ENCODE measurements at places on chromosomes 11 and 22.
A peak's percentile ranks its signal among the peaks of the same experiment; 100 is the strongest.

GRCh38 chr11:32039149-32039548 lies 51.7 kb upstream of the RCN1 start:
- DNase-seq, result no peak

- peak; percentile 75 for DNase-seq
Observed at GRCh38 chr11:66429983-66430602, 8.6 kb downstream of the MRPL11 start.

DNA sequence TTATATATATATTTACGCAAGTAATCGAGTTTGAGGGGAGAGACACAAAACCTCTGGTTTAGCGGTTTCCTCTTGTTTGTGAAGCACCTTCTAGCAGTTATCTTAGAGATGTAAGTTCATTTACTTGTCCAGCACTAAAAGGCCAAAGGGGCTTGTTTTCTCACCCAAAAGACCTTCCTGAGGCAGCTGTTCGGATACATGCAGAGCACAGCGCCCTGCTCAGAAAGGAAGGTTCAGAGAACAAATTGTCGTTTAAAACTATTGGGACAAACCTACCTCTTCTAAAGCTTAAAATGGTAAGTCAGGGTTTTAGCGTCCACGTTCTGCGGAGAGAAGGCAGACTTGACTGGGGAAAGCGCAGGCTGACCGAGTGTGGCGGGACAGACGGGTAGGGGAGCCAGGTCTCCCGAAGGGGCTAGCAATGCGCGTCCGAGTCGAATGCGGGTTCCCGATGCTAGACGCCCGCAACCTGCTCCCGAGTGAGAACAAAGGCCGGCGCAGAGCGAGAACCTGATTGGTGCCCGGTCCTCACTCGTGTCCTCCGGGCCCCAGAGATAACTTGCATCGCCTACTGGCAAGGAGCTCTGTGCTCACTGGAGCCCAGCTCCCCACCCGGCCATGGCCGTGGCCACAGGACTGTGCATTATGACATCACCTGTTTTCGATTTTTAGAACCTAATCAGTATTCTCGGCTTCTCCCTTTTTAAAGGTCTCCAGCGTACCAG lies 1.0 kb upstream of the SESN3 start:
- DNase-seq, result peak; percentile 80

DNA sequence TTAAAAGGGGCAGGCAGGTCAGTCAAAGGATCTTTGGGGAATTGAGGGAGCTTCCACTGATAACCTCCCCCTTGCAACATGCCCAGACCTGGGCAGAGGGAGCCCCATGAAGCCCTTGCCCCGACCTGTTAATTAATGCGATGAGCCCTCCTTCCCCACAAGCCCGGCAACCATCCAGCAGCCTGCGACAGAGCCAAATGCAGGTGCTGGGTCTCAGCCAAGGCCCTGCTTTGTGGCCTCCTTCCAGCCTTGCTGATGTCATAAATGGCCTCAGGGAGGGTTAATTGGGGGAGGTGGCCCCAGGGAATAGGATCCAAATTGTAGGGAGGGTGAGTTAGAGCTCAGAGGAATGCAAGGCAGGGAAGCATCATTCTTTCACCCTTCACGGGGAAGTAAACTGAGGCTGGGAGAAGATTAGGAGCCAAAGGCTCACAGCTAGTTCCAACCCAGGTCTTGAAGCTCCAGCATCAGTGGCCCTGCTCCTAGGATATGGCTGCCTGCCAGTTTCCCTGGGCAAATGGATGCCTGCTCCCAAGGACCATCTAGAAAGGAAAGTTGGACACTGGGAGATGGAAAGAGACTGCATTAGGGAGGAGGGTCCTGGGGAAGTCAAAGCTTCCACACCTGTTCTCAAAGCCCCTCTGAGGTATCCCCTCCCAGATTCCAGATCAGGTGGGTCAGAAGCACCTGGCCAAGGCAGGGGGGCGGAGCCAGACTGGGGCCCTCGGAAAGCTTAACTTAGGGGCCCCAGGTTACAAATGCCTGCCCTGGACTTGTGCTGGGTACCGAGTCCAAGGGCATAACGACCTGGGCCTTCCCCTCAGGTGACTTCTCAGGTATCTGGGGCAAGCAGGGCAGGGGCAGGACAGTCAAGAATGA lies 34.1 kb downstream of the LMO1 start:
- no peak for DNase-seq

DNA sequence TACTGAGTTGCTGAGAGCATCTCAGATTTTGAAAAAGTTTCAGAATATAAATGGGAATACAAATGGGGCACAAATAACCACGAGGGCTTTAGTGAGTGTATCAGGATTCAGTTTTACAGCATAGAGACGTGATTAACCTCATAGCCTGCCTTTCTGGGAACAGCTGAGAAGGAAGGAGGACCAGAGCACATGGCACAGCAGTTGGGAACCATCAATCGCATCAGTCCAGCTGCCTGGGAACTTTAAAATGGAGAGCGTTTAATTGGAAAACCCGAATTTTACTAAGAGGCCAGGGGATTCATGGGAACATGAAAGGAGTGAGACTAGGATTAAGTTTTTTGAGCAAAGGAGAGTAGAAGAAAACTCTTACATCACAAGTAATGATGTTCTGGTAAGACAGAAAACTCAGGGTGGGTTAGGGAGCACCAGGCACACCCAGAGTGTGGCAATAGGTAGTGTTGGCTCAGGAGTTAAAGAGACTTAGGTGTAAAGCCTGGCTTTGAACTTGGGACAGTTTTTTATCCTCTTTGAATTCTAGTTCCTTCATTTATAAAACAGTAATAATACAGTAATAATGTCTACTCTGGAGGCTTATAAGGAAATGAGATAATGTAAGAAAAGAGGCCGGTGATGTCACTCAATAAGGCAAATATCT lies 40.2 kb downstream of the FZD4 start:
- DNase-seq, result no peak

DNA sequence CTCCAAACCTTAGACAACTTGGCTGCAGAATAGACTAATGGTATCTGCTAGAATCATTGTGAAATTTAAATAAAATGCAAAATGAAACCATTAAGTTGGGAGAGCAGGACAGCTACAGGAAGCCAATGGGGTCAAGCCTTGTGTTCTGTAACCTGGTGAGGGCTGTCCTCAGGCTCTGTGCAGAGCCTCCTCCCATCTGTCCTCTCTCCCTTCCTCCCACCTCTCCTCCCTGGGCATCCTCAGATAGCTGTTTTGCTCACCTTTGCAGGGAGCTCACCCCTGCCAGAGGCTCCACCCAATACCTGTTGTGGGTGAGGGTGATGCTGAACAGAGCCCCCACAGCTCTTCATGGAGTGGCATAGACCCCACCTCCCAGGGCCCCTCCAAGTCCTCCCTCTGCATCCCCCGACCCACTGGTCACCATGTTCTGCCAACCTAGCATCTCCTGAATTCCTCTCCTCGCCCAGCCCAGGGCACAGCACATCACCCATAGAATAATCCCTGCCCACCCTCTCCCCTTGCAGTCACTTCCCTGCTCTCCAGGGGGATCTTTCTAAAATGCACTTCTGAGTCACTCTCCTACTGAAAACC lies 100.3 kb downstream of the PDE2A start:
- DNase-seq, result no peak

- DNase-seq, result no peak
Observed at GRCh38 chr11:121435551-121436511, 16.3 kb upstream of the SORL1 start.

- no peak for DNase-seq
Observed at GRCh38 chr22:29002603-29003002, 59.0 kb downstream of the C22orf31 start.

GRCh38 chr11:65436412-65437032 lies 13.9 kb downstream of the NEAT1 start:
- DNase-seq, result no peak

DNA sequence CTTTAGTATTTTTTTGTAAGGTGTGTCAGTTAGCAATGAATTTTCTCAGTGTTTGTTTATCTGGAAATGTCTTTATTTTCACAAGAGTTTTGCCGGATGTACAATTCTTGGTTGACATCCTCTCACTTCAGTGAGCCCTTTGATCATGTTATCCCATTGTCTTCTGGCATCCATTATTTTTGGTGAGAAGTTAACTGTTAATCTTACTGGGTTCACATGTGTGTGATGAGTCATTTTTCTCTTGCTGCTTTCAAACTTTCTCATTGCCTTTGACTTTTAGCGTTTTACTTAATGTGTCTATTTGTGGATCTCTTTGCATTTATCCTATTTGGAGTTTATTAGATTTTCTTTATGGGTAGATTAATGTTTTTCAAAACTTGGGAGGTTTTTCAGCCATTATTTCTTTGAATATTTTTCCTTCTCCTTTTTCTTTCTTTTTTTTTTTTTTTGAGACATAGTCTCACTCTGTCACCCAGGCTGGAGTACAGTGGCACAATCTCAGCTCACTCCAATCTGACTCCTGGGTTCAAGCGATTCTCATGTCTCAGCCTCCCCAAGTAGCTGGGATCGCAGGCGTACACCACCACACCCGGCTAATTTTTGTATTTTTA lies 100.5 kb upstream of the RRM1 start:
- no peak for DNase-seq

- no peak for DNase-seq
Observed at GRCh38 chr11:10158461-10158860, 135.6 kb downstream of the SBF2 start.

GRCh38 chr22:44604455-44604854 lies 97.5 kb upstream of the PRR5 start:
- DNase-seq, result no peak

GRCh38 chr11:126281666-126282175 lies 1.2 kb upstream of the TIRAP start:
- DNase-seq, result no peak

GRCh38 chr11:119468511-119468910 lies 45.5 kb upstream of the THY1 start:
- DNase-seq, result no peak

DNA sequence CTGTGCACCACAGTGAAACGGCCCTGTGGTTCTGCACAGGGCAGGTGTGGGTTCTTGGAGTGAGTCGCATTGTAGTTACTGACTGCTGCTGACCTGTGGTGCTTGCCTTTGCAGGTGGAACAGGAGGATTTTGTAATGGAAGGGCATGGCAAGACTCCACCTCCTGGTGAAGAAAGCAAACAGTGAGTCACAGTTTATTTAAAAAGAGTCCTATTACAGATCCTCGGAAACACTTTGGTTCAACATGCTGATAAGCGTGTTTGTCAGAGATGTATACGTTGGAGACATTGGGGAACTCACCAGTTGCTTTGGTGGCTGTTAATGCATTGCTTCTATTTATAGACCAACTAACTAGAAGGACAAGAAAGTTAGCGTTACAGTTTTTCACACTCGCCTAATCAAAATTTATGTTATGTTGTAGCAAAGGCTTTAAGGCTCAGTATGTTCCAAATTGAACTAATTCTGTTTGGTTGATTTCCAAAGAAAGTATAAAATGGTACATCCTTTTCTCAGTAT lies 21.7 kb upstream of the TNRC6B start:
- DNase-seq, result no peak

- no peak for DNase-seq
Observed at GRCh38 chr11:96760815-96761214, 371.0 kb downstream of the JRKL start.

- no peak for DNase-seq
Observed at GRCh38 chr22:49583886-49584505, 243.7 kb downstream of the BRD1 start.

DNA sequence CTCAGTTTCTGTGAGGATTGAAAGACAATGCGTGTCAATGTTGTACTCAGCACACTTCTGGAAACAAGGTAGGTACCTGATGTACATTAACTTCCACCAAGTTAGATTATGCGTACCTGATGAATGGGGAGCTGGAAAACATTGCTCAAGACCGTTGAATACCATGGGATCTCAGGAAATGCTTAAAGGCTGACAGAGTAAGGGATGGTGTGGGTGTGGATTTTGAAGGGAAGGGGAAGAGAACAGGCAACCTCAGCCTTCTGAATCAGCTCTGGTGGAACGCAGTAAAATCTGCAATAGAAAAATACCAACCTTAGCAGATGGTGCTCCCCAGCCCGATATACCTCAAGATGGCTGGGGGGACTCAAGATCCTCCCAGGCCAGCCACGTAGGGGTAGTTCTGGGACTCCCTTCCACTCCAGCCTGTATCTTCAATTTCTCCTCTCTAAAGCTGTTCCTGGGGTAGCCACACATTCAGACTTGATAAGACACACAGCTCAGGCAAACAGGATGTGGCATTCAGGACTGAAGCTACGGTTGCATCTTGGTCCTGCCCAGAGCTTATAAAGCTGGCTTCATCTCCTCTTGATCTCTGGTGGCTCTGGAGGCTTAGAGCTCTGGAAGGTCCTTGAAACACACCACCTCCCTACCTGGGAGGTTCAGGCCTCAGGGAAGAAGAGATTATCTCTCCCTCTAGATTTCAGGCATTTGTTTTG lies 111.8 kb downstream of the CTNND1 start:
- no peak for DNase-seq

GRCh38 chr22:38422611-38423511 lies 32.1 kb downstream of the KCNJ4 start:
- DNase-seq, result no peak

- DNase-seq, result peak; percentile 46
Observed at GRCh38 chr11:64306876-64307622, 1.7 kb downstream of the ESRRA start.

- no peak for DNase-seq
Observed at GRCh38 chr11:35610631-35611030, 7.6 kb upstream of the FJX1 start.

DNA sequence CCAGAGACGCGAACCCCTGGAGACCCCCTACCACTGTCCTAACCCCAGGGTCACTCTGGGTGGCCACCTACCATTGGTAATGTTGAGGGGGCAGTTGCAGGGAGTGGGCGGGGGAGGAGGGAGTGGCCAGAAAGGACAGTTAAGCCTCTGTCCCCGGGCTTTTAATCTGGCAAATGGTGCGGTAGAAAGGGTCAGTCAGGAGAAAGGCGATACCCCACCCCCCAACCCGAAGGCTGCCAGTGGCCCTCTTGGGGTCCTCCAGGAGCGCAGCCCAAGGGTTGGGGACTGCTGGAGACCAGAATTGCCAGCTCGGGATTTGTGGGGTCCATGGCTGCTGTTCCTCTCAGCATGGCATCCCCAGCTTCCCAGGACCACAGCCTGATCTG lies 742 bp downstream of the P2RY2 start:
- no peak for DNase-seq

DNA sequence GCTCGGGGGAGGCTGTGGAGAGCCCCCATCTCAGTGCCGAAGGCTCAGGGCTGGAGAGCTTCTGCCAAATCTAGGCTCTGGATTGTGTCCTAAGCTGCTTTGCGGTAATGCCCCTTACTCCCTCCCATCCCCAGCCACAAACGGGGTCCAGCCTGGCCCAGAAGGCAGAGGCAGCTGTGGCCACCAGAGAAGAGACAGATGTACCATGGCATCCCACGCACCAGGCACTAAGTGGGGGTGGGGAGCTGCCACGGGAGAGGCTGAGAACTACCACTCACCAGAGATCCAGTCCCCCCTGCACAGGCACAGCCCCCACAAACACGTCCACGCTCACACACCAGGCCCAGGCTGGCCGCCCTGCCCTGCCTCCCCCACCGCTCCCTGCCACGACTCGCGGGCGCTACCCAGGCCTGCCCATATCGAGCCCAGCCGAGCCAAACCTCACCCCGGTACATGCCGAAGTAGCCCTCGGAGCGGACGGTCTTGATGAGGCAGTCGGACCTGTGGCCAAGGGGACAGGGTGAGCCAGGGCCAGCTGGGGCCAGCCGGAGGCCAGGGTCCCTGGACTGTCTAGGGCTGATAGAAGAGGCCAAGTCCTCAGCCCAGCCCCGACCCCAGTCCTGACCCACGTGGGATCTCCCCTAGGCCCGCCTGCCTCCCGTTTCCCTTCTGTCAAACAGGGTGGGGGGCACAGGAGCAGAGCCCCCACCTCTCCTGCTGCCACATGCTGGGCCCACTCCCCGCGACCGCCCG lies 3.9 kb downstream of the SLC25A22 start:
- DNase-seq, result no peak

- DNase-seq, result no peak
Observed at GRCh38 chr22:35834061-35834460, 116.4 kb downstream of the APOL5 start.

GRCh38 chr22:46240506-46240905 lies 9.6 kb downstream of the CDPF1 start:
- no peak for DNase-seq

Data from hypothalamus (tissue), 51 donors.